ENCODE measurements at places on chromosomes 5 and 9.
A peak's percentile ranks its signal among the peaks of the same experiment; 100 is the strongest.

DNA sequence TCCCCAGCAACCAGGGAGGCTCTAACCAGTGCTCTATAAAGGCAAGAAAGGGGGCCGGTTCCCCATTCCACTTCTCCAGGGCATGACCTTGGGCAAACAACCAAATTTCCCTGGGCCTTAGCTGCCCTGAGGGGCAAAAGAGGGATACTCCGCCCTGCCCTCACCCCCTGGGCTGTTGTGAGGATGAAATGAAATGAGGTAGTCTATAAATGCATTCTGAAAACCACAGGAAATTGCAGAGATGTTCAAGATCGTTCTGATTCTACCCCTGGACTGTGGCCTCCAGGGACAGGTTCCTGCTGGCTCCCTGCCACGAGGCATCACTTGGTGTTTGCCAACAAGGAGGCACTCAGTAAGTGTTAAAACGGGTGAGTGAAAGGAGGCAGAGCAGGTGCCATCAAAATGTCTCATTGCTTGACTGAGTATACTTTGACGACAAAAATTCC, 5.7 kb downstream of the RAPGEF1 start:
- DNase-seq = peak; percentile 85

DNA sequence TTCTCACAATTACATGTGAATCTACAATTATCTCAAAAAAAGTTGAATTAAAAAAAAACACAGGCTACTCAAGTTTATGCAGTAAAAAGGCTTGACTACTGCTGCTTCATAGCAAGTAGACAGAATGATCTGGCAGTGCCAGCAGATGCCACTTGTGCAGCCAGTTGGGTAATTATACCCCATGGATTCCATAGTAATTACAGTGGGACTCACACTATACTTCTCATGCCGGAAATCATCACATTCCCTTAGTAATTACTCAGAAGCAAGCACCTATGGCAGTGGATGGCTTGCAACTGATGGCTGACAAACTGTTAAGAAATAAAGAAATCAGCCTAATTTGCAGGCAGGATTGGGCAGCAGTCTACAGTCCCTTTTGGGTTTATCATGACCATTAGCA, 463.2 kb upstream of the KLF4 start:
- no peak for DNase-seq

DNA sequence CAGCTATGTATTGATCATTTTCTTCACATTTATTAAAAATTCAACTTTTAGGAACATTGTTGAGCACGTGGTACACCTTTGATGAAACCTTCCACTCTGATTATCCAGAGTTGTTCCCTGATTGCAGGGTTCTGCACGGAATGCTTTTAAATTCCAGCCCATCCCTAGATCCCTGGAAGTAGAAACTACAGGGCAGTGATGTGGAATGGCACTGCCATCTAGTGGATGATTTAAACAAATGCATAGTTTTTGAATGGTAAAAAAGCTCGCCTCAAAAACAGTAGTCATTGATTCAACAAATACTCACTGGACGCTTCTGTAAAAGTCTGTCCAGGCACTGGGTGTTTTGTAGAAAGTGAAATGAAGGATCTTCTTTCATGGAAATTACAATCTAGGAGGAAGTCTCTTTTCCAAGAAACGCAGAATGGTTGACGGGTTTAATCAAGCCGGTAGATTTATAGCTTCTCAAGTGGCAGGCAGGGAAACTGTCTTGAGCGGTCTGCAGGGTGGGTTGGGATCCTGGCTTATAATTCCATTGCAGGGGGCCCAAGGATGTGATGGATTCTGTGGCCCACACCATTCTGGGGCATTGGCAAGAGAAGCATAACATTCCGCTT, 118.4 kb downstream of the ARHGAP26 start:
- DNase-seq = peak; percentile 59

DNA sequence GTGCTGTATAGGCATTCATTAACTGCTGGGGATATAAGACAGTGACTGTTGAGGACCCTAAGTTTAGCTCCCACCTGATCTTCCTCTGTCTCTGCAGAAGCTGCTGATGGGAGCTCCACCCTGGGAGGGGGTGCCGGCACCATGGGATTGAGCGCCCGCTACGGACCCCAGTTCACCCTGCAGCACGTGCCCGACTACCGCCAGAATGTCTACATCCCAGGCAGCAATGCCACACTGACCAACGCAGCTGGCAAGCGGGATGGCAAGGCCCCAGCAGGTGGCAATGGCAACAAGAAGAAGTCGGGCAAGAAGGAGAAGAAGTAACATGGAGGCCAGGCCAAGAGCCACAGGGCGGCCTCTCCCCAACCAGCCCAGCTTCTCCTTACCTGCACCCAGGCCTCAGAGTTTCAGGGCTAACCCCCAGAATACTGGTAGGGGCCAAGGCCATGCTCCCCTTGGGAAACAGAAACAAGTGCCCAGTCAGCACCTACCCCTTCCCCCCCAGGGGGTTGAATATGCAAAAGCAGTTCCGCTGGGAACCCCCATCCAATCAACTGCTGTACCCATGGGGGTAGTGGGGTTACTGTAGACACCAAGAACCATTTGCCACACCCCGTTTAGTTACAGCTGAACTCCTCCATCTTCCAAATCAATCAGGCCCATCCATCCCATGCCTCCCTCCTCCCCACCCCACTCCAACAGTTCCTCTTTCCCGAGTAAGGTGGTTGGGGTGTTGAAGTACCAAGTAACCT, 22.1 kb downstream of the PCDHGC5 start:
- no peak for DNase-seq

- no peak for DNase-seq
These were observed 54.5 kb downstream of the HSPA4 start for GRCh38 chr5:133106343-133106742.

DNA sequence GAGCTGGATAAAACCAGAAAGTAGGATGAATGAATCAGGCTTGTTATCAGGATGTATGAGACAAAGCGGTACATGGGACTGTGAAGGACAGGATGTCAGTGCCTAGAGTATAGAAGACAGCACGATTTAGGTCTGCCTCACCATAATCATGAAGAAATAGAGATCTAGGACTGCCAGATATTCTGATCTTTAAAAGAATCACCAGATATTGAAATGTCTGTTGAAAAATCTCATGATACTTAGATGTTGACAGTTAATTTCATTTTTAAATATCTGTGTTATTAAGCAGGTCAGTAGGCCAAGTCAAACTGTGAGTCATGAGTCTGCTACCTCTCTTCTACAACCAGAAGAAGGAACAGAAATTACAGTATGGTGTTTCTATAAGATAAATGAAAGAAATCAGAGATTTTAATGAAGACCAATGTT, 65.0 kb downstream of the ST8SIA4 start:
- DNase-seq = no peak

- DNase-seq = no peak
These were observed 228.0 kb downstream of the NTRK2 start for GRCh38 chr9:84897362-84898094.

DNA sequence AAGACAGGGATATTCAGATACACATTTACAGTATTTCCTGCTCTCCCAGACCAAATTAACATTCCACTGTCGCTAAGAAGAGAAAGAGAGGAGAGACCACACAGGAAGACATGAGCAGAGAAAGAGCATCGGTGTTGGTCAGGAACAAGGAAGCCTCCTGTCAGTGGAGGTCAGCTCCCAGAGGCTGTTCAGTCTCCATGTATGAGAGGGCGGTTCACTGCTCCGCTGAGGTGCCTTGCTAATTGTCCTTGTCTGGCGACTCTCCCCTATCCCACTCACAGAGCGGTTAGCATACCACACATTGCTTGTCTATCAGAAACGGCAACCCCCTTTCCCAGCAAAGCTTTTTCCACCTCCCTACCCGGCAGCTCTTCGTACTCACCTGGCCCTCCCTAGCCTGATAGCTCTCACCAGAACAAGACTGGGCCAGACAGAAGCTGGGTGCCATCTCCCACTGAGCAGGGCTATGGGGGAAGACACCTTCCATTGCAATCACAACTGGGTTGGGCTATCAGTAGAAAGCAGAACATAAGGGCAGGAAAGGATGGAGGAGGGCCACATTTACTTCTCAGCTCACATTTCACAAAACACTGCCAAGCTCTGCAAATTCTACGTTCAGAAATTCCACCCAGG, 58.6 kb upstream of the LMNB1 start:
- no peak for DNase-seq

GRCh38 chr5:136518814-136519213, 153.5 kb upstream of the TRPC7 start:
- no peak for DNase-seq

- no peak for DNase-seq
These were observed 807.4 kb downstream of the TLE1 start for GRCh38 chr9:80881940-80882339.

DNA sequence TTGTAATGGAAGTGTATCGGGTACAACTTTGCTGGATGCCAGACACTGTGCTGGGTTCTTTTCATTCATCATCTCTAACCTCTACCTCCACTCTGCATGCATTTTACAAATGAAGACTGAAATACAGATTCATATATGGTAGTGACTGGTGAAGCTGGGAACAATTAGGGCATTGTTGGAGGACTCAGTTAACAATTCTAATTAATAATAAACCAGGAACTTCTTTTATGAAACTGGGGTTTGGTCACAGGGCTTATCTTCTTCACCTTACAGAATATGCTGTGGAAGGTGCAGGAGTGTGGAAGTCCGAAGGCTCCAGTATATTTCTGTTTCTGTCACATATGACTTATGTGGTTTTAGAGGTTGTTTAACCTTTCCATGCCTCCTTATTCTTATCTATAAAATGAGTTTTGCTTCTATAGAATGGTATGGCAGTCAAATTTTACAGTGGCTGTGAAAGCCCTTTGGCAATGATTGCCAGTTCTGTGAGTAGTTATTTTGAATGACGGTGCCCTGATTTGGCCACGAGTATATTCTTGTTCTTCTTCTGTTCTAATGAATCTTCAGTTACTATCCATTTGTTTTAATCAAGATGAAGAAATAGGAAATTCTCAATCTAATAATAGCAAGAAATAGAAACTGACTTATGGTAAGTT, 284.7 kb downstream of the GABRB2 start:
- no peak for DNase-seq

DNA sequence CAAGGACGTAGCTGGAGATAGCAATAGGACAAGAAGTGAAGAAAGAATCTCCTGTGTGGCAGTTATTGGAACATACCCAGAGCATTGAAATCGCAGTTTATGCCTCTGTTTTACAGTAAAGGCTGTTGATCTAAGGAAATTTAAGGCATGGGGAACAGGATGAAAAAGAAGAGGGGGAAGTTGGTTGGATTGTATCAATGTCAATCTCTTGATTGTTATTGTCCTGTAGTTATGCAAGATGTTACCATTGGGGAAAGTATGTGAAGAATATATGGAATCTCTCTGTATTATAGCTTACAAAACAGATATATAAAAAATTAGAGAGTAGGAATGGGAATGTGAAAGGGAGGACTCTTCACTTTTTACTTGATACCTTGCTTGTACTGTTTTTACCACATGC, 195.6 kb upstream of the NREP start:
- no peak for DNase-seq

DNA sequence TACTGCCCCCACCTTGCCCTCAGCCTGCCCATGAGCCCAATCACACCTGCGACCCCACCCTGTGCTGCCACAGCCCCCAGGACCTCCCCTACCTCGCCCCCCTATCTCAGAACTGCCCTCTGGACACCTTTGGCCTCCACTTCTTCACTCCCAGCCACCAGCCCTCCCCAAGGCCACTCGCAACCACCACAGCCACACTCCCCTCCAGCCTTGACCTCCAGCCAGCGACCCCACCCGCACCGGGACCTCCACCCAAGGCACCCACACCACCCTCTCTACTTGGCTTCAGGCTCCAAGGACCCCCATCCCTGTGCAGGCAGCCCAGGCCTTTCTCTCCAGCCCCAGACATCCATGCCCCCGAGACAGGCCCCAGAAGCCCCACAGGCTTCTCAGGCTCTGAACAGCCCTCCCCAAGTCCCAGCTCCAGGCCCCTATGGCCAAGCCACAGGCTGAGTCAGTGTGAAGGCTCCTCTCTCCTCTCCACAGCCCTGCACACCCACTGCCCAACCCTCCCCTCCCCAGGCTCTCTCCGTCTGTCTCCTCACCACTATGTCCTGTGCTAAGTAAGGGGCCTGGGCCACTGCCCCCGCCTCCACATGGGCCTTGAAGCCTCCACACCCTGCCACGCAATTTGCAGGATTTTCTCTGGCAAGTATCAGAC, 2.0 kb downstream of the AK1 start:
- no peak for DNase-seq

GRCh38 chr5:128276537-128277216, 193.1 kb downstream of the SLC12A2 start:
- DNase-seq = no peak

- DNase-seq = no peak
These were observed 12.1 kb upstream of the PCDHB1 start for GRCh38 chr5:141039061-141039460.

GRCh38 chr9:119802621-119803020, 433.4 kb upstream of the BRINP1 start:
- no peak for DNase-seq

GRCh38 chr5:177496727-177497291, 595 bp downstream of the PDLIM7 start:
- DNase-seq = peak; percentile 68

DNA sequence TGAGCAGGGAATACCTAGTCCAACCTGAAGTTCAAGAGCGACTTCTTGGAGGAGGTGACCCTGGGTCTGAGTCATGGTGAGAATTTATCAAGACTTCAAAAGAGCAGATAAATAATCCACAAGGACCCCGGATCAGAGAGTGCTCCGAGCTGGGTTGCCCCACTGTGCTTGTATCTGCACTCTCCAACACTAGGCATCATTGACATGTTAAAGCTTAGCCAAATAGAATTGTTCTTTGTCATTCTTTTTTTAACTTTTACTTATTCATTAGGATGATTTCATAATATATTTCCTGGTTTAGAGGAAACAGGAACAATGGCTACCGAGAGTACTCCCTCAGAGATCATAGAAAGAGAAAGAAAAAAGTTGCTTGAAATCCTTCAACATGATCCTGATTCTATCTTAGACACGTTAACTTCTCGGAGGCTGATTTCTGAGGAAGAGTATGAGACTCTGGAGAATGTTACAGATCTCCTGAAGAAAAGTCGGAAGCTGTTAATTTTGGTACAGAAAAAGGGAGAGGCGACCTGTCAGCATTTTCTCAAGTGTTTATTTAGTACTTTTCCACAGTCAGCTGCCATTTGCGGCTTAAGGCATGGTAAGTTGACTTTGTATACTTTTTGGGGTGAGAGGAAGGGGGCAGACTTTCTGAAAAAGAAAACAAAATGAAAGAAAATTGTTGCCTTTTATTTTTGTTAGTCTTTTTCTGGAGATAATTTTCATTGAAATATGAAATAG, at the start of gene CARD6:
Gene CARD6 (plus strand): TSS at position 300 of the 738 bp plus-strand sequence. CDS start 16 bp downstream, at position 316.
- DNase-seq = peak; percentile 76

DNA sequence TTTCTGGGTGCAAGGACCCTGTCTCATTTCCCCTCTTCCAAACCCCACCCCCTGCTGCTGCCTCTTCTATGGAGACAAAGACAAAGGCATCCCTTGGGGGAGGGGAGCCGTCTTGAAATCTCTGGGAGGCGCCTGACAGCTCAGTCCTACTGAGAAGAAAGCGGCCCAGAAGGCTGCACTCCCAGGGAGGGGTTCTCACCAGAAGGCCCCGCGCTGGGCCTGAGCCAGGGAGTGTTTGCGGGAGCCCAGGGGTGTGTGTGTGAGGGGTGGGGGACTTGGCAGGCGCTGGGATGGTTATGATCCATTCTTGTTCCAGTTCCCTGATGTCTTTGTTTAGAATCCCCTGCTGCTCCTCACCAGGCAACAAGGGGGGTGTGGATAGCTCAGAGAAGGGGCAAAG, 45.7 kb upstream of the ALDH1B1 start:
- DNase-seq = no peak

Measured in hematopoietic multipotent progenitor cell treated with erythropoietin and hydrocortisone succinate and interleukin-3 and kit ligand, for 4 days (in vitro differentiated cells).